Activated T-cell treated with anti-CD3 and anti-CD28 coated beads, Interleukin-2, amount 50 U/mL, for 72 hours (primary cell): ENCODE measurements at places on chromosomes 7 and 10. TPM values are rescaled to one million over a fixed set of nuclear protein-coding genes. Genes with fewer than 3 reads are reported as not detected.

The TRIM50 gene
- not detected for total RNA-seq

The HECW1 gene
- total RNA-seq = not detected

The TMEM273 gene
- total RNA-seq = 22.5 TPM

The PTPRE gene
- 31.3 TPM for total RNA-seq

The PDK4 gene
- not detected for total RNA-seq
